ENCODE measurements at places on chromosomes 3 and 15.

DNA sequence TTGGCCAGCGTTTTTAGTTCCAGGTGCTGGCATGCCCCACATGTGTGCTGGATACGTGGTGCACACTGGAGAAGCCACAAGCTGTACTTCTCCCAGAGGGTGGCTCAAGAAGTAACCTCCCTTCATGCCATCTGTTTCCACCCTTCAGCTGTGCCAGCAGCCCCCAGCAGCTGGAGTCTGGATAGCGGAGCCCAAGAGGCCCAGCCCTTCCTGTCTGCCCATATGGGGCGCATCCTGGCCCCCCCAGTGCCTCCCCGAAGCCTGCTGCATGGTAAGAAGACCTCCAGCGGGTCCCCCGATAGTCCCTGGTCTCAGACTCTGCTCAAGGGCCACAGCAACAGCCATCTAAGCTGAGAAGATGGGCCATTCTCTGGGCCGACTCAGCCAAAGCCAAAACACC, 5.8 kb upstream of the MANF start:
- DNase-seq, result no peak

GRCh38 chr15:69996321-69997160, 101.2 kb downstream of the TLE3 start:
- DNase-seq, result no peak

DNA sequence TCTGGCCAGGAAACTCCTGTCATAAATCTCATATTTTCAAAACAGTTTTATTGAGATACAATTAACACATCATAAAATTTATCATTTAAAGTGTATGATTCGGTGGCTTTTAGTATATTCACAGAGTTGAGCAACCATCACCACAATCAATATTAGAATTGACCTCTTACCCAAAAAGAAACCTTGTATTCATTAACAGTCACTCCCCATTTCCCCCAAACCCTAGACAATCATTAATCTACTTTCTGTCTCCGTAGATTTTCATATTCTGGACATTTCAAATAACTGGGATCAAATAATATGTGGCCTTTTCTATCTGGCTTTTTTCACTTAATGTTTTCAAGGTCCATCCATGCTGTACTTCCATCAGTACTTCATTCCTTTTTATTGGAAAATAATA, 145.7 kb upstream of the RORA start:
- no peak for DNase-seq

- no peak for DNase-seq
Observed at GRCh38 chr15:31294067-31294466, 32.6 kb upstream of the KLF13 start.

- DNase-seq, result no peak
Observed at GRCh38 chr15:78207110-78207458, 27.3 kb downstream of the ACSBG1 start.

GRCh38 chr3:192731233-192731632, 3.9 kb upstream of the FGF12 start:
- no peak for DNase-seq

- DNase-seq, result no peak
Observed at GRCh38 chr3:24154013-24154695, 209.1 kb downstream of the NR1D2 start.

DNA sequence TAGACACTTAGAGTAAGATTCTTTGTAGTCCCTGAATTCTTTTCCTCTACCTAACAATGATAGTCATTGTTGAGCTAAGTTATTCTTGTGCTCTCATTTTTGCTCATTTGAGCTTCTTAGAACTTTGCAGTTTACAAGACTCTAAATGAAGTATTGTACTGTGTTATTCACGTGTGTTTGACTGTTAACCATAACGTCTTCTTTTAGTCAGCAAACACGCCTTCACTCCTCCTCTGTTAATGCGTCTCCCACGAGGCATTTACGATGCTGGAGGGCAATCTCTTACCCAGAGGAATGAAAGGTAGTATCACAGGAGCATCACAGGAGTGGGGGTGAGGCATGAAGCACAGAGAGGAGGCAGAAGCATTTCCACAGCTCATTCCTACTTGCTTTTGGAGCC, 14.8 kb upstream of the P2RY14 start:
- DNase-seq, result no peak

Data from fibroblast of pulmonary artery (primary cell).